ENCODE measurements at places on chromosomes 11 and 22.

DNA sequence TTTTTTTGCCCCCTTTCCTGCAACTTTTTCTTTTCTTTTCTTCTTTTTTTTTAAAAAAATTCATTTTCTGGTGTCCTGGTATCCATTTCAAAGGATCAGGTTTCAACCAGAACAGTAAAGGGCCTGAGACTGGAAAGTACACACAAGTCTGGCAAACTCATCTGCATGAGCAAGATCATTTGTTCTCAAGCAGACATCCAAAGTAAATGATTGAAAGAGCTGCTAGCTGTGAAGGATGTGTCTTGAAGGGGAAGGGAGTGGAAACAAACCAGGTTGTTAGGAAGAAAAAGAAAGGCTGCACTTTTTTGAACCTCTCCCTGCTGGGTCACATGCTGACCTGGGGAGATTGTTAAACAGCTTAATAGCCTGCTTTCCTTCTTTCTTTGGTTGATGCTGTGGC, 5.3 kb downstream of the YAP1 start:
- DNase-seq, result no peak

DNA sequence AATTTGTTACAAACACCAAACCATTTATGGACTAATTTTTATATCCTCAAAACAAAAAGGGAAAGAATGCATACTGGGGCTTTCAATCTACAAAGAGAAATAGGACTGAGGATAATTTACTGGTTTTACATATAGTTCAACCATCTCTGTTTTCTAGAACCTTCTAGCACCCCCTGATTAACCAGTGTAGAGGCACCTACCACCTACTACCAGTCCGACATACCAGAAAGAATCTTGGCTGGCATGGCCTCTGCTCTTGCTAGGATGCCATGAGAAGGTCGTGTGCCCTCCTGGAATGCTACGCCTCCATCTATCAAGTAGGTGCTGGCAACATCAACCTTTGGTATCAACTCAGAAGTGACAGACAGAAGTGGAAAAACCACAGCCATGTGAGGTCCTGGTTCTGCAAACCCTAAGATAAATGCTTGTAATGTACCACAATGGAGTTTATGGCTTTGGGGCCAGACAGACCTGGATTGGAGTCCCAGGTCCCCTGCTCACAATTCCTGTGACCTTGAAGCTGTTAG, 28.2 kb downstream of the MYH9 start:
- DNase-seq, result no peak

DNA sequence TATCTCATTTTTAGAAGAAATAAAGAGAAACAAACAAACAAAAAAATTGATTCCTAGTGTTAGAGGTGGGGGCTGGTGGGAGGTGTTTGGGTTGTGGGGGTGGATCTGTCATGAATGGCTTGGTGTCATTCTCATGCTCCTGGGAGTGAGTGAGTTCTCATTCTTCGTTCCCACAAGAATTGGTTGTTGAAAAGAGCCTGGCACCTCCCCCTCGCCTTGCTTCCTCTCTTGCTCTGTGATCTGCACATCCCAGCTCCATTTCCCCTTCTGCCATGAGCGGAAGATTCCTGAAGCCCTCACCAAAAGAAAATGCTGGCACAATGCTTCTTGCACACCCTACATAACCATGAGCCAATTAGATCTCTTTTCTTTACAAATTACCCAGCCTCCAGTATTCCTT, 277.8 kb downstream of the ST3GAL4 start:
- no peak for DNase-seq

- no peak for DNase-seq
These were observed 59.5 kb upstream of the PSMA1 start for GRCh38 chr11:14579646-14580045.

DNA sequence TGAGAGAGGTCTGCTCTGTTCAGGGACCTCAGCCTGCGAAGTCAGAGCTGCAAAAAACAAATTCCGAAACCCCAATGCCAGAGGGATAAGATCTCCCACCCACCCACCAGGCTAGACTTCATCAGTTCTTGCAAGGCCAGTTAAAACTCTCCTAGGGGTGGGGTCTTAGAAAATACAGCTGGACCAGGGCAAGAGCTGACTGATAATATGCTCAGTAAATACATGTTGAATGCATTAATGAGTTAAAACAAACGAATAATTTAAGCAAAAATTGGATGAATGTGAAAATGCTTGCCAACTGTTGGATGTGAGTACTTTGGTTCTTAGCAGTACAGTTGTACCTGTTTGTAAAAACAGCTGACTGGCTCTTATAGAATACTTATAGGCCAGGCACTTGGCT, 129.8 kb downstream of the SERGEF start:
- no peak for DNase-seq

GRCh38 chr11:46668480-46669085, 31.8 kb downstream of the ARHGAP1 start:
- DNase-seq, result no peak

- no peak for DNase-seq
These were observed 45.4 kb upstream of the ANO3 start for GRCh38 chr11:26286472-26287066.

- no peak for DNase-seq
These were observed 106.8 kb upstream of the PLET1 start for GRCh38 chr11:112367461-112367860.

DNA sequence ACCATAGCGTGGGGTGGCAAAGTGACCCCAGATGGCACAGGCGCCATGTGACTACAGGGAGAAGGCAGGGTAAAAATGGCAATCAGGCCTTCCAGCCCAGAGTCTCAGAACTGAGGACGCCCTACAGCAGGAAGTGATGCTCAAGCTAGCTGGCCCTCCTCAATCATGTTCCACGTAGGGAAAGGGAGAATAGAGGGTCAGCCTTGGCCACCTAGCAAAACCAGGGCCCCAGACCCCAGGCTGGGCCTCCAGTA, 978 bp upstream of the ANKRD13D start:
- no peak for DNase-seq

DNA sequence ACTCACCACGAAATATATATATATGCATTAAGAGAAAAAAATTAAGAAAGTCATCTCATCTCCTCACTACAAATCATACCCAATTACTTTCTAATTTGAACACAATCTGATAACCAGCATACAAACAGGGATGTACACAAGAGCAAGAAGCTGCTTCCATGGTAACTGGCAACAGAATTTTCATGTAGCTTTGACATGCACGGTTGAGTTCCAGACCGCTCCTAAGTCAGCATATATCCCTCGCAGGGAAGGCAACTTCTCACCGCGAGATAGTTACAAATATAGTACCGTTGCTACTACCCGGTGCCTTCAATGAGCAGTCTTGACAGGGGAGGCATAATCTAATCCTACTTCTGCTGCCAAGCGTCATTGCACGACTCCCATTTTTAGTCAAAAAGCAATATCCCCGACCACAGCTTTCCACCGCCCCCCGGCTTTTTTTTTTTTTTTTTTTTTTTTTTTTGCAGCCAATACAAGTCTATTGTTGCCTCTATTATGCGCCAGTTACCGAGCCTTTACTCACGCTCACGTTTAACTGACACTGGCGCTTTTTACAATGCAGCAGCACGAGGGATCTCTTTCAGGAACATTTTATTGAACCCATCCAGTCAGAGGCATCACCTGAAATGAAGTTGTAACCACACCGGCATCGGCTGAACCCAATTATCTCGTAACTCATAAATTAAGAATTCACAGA, 2.2 kb downstream of the CADM1 start:
- peak; percentile 38 for DNase-seq

DNA sequence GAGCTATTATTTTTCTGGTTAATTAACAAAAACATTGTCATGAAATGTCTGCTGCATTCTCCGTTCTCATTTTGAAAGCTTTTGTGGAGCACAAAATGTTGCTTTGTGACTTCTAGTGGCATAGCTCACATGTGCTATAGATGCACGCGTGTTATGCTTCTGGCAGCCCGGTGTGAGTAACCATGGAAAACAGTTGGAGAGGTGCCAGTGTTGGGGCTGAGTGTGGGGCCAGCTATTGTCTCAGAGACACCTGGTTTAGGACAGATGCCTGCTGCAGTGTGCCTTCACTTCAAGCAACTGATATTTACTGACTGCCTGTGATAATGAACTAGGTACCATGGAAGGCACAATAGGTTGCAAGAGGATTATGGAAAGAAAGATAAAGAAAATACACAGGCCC, 760.6 kb downstream of the NTM start:
- DNase-seq, result no peak

DNA sequence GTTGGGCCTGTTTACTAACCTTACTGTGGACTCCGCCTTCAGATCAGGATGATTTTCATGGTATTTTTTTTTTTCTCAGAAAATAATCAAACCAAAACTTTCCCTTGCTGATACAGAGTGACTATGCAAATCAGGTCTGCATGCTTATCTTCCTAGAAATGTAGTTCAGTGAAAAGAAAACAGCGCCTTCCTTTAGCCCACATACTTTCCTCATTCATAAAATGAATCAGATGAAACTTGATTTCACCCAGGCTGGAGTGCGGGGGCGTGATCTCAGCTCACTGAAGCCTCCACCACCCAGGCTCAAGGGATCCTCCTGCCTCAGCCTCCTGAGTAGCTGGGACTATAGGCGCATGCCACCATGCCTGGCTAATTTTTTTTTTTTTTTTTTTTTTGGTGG, 26.0 kb downstream of the ZNRF3 start:
- DNase-seq, result peak; percentile 42

GRCh38 chr11:130390071-130390758, 38.2 kb downstream of the ADAMTS8 start:
- DNase-seq, result no peak

DNA sequence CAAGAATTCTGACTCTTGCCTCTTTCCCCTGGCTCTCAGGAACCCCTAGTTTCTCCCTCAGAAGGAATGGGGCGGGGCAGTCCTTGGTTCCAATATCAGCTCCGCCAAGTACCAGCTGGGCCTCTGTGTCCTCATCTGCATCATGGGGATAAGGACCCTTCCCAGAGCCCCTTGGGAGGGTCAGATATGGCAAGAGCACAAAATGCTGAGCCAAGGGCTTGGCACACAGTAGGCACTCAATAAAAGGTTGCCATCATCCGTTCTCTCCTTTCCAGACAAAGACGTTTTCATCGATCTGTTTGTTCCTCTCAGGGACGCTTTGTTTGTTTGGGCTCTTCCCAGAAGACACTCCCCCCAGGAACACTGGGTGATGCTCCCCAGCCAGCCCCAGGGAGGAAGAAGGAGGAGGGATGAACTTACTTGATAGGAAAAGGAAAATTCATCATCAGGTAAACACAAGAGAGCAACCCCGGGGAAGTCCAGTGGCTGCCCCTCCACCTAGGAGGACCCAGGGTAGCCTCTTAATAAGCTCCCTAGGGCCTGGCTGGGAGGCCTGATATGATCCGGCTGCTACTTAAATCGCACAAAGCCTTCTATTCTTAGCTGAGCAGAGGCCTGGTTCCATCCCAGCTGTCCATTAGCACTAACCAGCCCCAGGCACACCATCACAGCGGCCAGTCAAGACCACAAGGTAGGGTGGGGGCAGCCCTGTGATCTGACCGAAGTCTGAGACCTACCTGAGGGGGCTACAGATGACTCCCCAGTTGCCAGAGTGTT, 19.6 kb downstream of the GDPD5 start:
- no peak for DNase-seq

- DNase-seq, result peak; percentile 73
These were observed 3.6 kb upstream of the OR8B3 start for GRCh38 chr11:124402326-124402922.
